ENCODE measurements at places on chromosomes 13 and 19.

- no peak for DNase-seq
These were observed 881.8 kb downstream of the SLITRK5 start for GRCh38 chr13:88552966-88553365.

DNA sequence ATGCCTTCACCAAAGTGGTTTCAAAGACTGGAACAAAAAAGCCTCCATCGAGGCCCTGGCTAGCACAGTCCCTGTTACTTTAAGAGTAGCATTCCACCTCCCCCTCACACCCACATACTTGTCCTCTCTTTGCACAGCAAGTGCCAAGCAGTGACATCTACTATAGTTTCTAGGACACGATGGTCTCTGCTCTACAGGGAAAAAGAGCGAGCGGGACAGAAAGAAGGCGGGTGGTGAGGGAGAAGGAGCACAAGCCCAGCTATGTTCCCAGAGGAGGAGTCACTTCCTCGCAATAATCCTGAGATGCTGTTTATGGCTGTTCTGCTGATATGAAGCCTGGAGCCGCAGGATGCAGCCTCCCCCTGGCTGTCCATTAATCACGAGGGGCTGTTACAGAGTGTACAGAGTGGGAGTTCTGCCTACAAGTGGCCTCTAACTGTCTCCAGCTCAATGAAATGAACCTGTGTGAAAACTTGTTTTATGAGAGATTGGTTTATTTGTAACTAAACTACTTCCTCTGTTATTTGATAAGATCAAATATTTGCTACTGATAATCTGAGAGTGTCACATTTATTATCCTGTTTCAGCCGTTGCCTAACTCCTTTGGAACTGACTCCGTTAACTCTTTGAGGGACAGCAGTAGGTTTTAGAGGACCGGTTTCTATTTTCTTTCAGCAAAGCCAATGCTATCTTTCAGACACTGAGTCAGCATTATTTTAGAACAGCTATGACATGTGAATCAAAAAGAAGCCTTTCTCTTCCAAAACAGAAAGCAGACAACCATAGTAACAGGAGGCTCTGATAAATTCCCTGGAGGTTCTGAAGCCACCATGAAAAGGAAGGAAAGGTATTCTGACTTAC is 208.0 kb downstream of the SPRY2 start:
- DNase-seq: no peak

DNA sequence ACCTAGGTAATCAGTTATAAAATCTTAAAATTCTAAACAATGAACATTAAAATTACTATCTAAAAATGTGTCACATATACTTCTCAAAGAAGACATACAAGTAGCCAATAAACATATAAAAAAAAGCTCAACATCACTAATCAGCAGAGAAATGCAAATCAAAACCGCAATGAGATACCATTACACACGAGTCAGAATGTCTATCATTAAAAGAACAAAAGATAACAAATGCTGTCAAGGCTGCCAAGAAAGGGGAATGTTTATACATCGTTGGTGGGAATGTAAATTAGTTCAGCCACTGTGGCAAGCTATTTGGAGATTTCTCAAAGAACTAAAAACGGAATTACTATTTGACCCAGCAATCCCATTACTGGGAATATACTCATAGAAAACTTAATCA is 310.3 kb upstream of the EDNRB start:
- DNase-seq: peak; percentile 44

DNA sequence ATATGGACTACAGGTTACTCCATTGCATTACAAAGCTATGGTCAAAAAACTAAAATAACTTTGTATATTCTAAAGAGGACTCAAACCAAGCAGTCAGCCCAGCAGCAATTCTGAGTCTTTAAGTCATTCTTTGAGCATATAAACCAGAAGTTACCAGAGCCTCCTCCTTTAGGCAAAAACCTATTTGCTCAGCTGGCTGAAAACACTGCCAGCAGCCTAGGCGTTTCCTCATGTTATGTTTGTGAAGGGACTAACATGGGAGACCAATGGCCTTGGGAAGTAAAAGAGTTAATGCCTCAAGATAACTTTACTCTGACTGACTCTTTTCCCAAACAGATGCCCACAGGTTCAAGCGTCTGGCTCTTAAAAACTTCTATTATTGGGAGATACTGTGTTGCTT is 45.3 kb downstream of the ZNF626 start:
- no peak for DNase-seq

GRCh38 chr13:24745861-24746617 is 17.9 kb upstream of the RNF17 start:
- no peak for DNase-seq

DNA sequence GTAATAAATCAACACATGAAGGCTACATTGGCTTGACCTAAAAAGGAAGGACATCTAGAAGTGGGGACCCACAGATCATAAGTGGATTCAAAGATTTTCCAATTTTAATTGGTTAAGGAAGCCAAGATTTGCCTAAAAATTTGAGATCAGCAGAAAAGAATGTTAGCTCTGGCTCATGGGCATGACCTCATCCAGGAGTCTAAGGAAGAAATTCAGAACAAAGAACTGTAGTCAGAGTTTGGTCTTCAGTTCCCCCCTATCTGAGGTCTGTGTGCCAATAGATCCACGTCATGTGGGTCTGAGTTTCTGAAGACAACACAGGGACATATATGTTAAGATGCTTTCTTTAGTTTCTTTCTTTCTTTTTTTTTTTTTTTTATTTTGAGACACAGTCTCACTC is 648.8 kb upstream of the SPRY2 start:
- DNase-seq: no peak

GRCh38 chr19:9881720-9882119 is 46.6 kb downstream of the PIN1 start:
- DNase-seq: no peak

GRCh38 chr13:23771956-23772355 is 117.2 kb downstream of the MIPEP start:
- no peak for DNase-seq

GRCh38 chr19:17220207-17220758 is 5.1 kb downstream of the USE1 start:
- DNase-seq: no peak

DNA sequence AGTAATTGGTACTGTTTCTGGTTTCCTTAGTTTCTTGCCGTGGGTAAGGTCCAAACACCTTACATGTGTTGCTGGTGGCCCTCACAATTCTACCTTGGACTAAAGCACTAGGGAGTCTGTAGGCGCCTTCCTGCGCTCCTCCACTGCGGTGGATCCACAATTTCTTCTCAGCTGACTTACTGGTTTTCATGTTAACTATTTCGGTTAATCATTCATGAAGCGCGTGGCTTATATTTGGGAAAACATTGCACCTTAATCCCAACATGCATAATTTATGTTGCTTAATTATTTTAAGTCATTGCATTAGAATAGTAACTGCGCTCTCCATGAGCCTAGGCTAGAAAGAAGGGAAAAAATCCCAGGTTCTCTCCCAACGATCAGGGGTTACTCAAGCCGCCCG is 37.7 kb downstream of the ARHGEF7 start:
- DNase-seq: no peak

- DNase-seq: no peak
These were observed 67.8 kb downstream of the SUCLA2 start for GRCh38 chr13:47932950-47933923.

Data from NCI-H1048 (cell line).